ENCODE measurements at places on chromosomes 6 and 20. TPM values are rescaled to one million over a fixed set of nuclear protein-coding genes. Genes with fewer than 3 reads are reported as not detected.

SLC25A27 gene
- total RNA-seq, result 7.9 TPM

SLC17A1 gene
- total RNA-seq, result not detected

GGT7 gene
- total RNA-seq, result 17.1 TPM

PCNA gene
- total RNA-seq, result 108 TPM

SRMS gene
- not detected for total RNA-seq

DYNLT2 gene
- total RNA-seq, result 1.0 TPM

RPS6KA2 gene
- 49.8 TPM for total RNA-seq

ASIP gene
- total RNA-seq, result not detected

RTN4IP1 gene
- 5.9 TPM for total RNA-seq

C20orf204 gene
- total RNA-seq, result 2.0 TPM

CNBD2 gene
- 3.4 TPM for total RNA-seq

ADGB gene
- not detected for total RNA-seq

FUT9 gene
- total RNA-seq, result not detected

OTOR gene
- not detected for total RNA-seq

ANKRD66 gene
- not detected for total RNA-seq

KIF6 gene
- total RNA-seq, result 0.32 TPM

PSMG4 gene
- 14.4 TPM for total RNA-seq

GPR63 gene
- total RNA-seq, result 0.64 TPM

CST5 gene
- total RNA-seq, result 0.13 TPM

Data from epithelial cell of alveolus of lung (primary cell).